ENCODE measurements at places on chromosomes 7 and 10. TPM values are rescaled to one million over a fixed set of nuclear protein-coding genes. Genes with fewer than 3 reads are reported as not detected.

The NODAL gene
- total RNA-seq: not detected

The SEMA3A gene
- total RNA-seq: 18.0 TPM

The RNF148 gene
- 1.4 TPM for total RNA-seq

The NRAP gene
- not detected for total RNA-seq

The CALHM3 gene
- not detected for total RNA-seq

The FOXP2 gene
- 27.9 TPM for total RNA-seq

The CCDC172 gene
- not detected for total RNA-seq

Measured in thyroid gland (tissue), 4 donors.